NK-92 treated with Interleukin-12 subunit alpha and Interleukin-12 subunit beta, amount 100 ng/mL, for 24 hours (cell line): ENCODE measurements at places on chromosomes 12 and 14.

DNA sequence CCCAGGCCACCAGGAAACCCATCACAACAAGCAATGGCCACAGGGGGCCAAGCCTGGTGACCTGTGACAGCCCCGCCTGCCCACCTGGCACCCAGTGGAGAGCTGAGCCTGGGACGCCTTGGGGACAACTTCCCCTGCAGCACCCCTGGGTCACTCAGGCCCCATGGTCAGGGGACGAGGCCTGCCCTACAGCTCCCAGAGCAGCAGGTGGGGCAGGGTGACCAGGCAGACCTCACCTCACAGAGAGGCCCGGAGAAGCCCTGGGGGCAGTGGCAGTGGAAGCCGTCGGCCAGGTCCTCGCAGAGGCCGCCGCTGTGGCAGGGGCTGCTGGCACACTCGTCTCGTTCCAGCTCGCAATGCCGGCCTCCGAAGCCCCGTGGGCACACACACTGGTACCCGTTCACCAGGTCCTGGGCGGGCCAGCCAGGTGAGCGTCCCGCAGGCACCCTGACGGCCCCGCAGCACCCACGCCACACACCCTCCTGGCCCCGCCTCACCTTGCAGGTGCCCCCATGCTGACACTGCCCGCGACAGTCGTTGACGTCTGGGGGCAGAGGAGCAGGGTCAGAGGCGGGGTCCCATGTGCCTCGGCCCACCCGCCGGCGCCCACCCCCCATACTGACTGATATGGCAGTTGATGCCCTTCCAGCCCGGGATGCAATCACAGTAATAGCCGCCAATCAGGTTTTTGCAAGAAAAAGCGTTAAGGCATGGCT, 18.1 kb downstream of the JAG2 start:
- DNase-seq: no peak

DNA sequence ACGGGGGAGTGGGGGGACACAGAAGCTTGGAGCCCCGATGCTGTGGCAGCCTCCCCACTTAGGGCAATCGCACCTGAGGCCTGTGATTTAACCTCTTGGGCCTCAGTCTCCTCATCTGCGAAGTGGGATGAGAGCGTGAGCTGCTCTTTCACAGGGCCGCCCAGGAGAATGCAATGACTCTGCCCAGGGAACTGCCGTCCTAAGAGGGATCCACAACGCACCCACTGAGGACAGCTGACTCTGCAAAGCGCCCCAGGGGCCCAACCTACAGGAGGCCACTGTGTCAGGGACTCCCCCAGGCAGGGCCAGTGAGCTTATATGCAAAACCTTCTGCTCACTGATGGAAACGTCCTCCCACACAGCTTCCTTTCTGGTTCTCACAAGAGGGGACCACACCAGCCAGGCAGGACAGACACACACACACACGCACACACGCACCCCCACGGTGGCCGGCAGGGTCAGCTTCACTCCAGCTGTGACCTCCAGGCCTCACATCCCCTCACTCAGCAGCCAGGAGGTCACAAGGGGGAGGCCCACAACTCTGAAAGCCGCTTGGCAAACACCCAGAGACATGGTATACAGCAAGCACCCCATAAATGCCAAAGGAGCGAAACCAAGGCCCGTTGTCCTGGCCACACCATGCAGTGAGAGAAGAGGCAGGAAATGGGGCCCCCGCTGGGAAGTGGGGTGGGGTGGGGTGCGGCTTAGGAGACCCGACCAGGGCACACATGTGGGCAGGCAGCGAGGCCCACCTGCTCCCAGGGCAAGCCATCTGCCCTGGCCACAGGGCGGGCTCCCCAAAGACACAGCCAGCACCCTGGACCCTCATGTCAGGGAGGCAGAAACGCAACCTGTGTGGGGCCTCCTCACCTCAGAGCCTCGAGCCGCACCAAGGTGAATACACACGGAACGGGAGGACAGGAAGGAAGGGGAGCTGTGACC, 73.3 kb downstream of the NCOR2 start:
- no peak for DNase-seq

DNA sequence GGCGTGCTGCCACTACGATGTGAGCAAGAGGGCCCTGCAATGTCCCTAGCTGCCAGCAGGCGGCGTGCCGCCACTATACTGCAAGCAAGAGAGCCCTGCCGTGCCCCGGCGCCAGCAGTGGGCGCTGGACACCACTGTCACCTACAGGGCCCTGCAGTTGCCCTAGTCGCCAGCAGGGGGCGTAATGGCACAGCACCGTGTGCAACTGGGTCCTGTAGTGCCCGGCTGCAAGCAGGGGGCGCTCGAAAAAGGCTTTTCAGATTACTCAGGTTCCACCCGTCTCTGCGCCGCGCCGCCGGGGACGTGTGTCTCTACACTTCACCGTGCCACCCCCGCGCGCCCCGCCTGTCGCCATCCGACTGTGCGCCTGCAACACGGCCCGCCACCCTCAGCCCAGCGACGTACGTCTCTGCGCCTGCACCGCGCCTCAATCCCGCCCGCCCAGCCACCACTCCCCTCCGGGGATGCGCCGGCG, 1356.9 kb downstream of the TMEM121 start:
- no peak for DNase-seq

- no peak for DNase-seq
These were observed 24.5 kb upstream of the PPP1R13B start for GRCh38 chr14:103871596-103872480.

GRCh38 chr14:63200767-63201166, 3.5 kb upstream of the RHOJ start:
- DNase-seq: no peak

DNA sequence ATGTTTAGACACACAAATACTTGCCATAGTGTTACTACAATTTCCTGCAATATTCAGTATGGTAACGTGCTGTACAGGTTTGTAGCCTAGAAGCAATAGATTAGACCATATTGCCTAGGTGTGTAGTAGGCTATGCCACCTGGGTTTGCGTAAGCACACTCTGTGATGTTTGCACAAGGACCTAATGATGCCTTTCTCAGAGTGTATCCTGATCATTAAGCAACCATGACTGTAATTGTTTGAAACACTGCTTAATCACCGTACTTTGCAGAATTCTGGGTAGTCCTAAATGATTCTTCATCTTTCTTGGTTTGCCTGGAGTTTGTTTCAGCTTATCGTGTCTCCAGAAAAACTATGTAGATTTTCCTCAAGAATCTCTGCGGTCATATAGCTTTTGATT, 11.2 kb upstream of the TCP11L2 start:
- DNase-seq: no peak

- DNase-seq: no peak
These were observed 5.0 kb upstream of the NEDD1 start for GRCh38 chr12:96902076-96902475.

DNA sequence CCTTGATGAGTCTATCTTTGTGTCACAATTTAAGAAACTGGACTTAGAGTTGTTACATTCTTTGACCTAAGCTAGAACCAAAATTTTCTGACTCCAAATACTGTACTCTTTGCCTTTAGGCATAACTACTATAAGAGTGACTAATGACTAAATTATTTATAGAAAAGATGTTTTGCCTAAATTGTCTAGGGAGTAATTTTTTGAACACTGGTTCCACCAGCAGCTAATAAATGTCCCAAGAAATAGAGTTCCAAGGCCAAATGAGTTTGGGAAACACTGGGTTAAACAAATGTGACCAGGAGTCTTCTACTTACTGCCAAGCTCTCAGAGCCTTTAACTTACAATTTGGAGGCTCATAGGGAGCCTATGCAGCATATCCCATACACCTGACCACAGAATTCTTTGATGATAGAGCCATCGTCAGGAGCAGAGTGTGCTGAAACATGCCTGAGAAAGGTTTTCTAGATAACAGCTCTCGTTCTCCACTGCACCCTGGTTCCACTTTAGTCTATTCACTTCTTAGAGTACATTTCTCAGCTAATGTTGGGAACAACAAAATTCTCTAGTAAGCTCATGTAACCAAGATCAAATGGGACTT, 215.9 kb upstream of the HMGA2 start:
- DNase-seq: no peak

- DNase-seq: no peak
These were observed 557 bp downstream of the COPS7A start for GRCh38 chr12:6724409-6724797.

DNA sequence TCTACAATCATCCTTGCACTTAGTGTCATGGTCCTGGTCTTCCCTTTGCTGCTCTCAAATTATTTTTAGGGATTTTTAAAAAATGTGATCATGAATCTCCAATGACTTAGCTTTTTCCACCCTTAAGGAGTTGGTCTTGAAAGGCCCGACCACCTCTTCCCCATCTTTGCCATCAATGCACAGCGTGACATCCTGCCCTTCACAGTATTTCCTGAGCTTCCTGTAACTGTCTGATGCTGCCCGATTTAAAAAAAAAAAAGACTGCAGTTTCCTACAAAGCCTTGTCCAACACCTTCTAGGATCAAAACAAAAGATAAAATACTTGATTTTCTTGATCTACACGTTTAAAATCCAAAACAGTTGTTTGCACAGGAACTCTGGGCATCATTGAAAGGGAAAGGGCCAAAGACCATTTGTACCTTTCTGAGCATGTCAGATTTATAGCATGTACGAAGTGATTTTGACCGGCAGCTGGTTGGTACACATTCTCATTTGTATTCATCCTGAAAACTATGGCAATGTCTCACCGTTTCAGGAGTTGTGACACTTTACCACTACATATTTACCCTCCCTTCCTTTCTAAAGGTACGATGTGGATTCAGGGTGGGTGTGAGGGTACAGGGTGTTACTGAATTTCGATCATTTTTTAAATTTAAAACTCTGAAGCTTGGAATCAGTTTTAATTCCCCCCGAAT, 7.4 kb upstream of the ELK3 start:
- no peak for DNase-seq

- no peak for DNase-seq
These were observed 385.9 kb downstream of the BMP4 start for GRCh38 chr14:53570411-53571387.

- no peak for DNase-seq
These were observed 26.4 kb downstream of the CDC42BPB start for GRCh38 chr14:103030741-103031565.

- DNase-seq: no peak
These were observed 10.0 kb upstream of the LRTM2 start for GRCh38 chr12:1810201-1810930.

GRCh38 chr12:48388938-48389337, 38.2 kb upstream of the ZNF641 start:
- DNase-seq: no peak

- no peak for DNase-seq
These were observed 43.1 kb downstream of the LTBP2 start for GRCh38 chr14:74568911-74569310.

DNA sequence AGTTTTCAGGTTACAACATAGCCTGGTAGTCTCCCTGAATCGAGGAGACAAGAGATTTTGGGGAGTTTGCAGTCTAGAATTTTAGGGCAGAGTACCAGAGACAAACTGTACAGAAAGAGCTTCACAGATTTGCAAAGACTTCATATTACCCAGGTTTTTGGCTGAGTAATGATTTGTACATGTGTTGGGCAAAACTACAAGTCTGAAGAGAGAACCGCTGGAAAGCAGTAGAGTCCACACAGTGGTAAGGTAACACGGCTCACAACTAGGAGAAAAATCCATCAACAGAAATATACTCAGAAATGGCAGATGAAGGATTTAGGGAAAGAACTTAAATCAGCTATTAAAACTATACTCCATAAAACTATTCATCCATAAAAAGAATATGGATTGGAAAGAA, 25.7 kb downstream of the FBXO33 start:
- no peak for DNase-seq

- no peak for DNase-seq
These were observed 383.1 kb downstream of the TMEM132D start for GRCh38 chr12:129520739-129521138.

GRCh38 chr12:66051361-66051760, 79.2 kb downstream of the LLPH start:
- DNase-seq: no peak

GRCh38 chr12:46360908-46361666, 11.5 kb downstream of the SLC38A2 start:
- no peak for DNase-seq
